ENCODE measurements at places on chromosomes 7 and 10. TPM values are rescaled to one million over a fixed set of nuclear protein-coding genes. Genes with fewer than 3 reads are reported as not detected.

- H3K36me3 ChIP-seq, result no peaks in the 10 kb centered on the region
- H3K27me3 ChIP-seq, result no peaks in the 10 kb centered on the region
- no peak overlapping the region for H3K27ac ChIP-seq
Measured at GRCh38 chr10:34801097-34801733, 13.9 kb downstream of the PARD3 start.

The TMEM130 gene
- 1.5 TPM for total RNA-seq

GRCh38 chr7:2633538-2634266 lies 1.9 kb downstream of the TTYH3 start:
- H3K36me3 ChIP-seq, result no peaks in the 10 kb centered on the region
- H3K27me3 ChIP-seq, result no peaks in the 10 kb centered on the region
- peak overlapping the region; percentile 81 for H3K27ac ChIP-seq
- peak overlapping the region; percentile 89 for H3K4me3 ChIP-seq
- no peak for DNase-seq
- peaks cover 12% of the 10 kb centered on the region for H3K4me1 ChIP-seq

DNA sequence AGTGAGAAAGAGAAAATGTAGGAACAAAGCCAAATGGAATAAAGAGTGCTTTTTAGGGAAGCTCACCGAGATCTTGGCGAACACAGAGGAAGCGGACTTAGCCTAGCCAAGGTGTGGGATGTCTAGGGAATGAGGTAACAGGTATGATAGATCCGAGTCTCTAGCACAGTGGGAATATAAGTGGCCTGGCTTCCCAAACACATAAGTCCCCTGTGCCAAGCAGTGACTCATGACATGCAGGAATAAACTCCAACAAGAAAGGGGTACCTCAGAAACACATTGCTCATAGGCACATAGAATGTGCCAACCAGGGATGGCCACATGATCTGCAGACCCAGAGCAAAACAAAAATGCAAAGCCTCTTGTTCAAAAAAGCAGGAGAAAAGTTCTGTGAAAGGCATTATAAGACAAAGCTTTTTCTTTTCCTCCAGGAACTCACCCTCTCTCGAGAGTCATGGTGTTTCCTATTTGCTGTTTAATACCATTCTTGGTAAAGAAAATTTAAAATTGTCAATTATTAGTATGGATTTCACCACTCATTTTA lies 542.5 kb downstream of the GATA3 start:
- H3K4me3 ChIP-seq, result no peak overlapping the region
- H3K27me3 ChIP-seq, result no peaks in the 10 kb centered on the region
- H3K36me3 ChIP-seq, result no peaks in the 10 kb centered on the region
- H3K27ac ChIP-seq, result no peak overlapping the region

The MYL10 gene
- total RNA-seq, result not detected

- H3K36me3 ChIP-seq, result no peaks in the 10 kb centered on the region
- H3K27ac ChIP-seq, result no peak overlapping the region
- no peak for DNase-seq
- H3K27me3 ChIP-seq, result no peaks in the 10 kb centered on the region
- no peak overlapping the region for H3K4me3 ChIP-seq
Measured at GRCh38 chr10:89002226-89002978, 11.8 kb downstream of the FAS start.

- no peaks in the 10 kb centered on the region for H3K36me3 ChIP-seq
- no peak overlapping the region for H3K27ac ChIP-seq
- H3K4me3 ChIP-seq, result no peak overlapping the region
- no peaks in the 10 kb centered on the region for H3K4me1 ChIP-seq
Measured at GRCh38 chr7:15647309-15647708, 39.2 kb downstream of the MEOX2 start.

DNA sequence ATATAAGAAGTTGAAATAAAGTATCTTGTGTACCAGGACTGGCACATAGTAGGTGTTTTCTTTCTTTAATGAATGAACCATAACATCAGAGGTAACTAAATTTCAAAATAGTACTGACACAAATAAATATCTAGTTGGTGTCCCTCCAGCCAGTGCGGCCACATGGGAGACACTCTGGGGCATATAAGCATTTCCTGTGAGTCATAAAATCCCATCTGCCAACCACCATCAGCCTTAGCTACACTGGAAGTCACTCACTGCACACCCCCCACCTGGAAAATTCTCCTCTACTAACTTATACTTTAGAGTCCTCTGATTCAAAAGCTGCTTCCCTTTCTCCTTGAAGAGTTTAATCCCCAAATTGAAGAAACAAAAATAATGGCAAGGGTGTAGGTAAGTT lies 32.5 kb downstream of the DYDC1 start:
- no peaks in the 10 kb centered on the region for H3K4me1 ChIP-seq
- no peaks in the 10 kb centered on the region for H3K27me3 ChIP-seq
- no peaks in the 10 kb centered on the region for H3K36me3 ChIP-seq
- no peak overlapping the region for H3K27ac ChIP-seq
- H3K4me3 ChIP-seq, result no peak overlapping the region

DNA sequence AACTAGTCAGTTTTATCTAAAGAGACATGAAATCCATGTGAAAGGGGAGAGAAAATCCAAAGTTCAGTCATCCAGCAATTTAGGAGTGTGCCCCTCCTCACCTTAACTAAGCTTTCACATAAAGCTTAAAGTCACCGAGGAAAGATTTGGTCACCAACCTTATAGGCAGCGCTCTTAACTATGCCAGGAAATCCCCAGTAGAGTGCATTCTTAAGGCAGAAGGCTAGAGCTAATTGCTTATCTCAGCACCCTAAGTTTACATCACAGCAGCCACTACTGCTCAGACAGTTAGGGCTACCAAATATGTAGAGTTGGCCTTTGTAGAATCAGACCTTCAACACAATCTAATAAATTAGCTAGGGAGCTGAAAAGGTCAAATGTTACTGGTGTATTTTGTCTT lies 47.9 kb downstream of the MTPN start:
- H3K4me1 ChIP-seq, result no peaks in the 10 kb centered on the region
- H3K27me3 ChIP-seq, result no peaks in the 10 kb centered on the region
- no peak overlapping the region for H3K4me3 ChIP-seq
- DNase-seq, result no peak

GRCh38 chr7:35909870-35910357 lies 109.1 kb downstream of the SEPTIN7 start:
- no peak overlapping the region for H3K27ac ChIP-seq
- H3K27me3 ChIP-seq, result no peaks in the 10 kb centered on the region
- no peaks in the 10 kb centered on the region for H3K4me1 ChIP-seq
- no peak for DNase-seq
- H3K36me3 ChIP-seq, result no peaks in the 10 kb centered on the region

- no peaks in the 10 kb centered on the region for H3K27me3 ChIP-seq
- H3K4me3 ChIP-seq, result no peak overlapping the region
- H3K27ac ChIP-seq, result no peak overlapping the region
- no peak for DNase-seq
Measured at GRCh38 chr10:18523025-18523424, 128.4 kb downstream of the NSUN6 start.

The LRMDA gene
- 5.2 TPM for total RNA-seq

GRCh38 chr7:111678281-111678680 lies 116.0 kb upstream of the IMMP2L start:
- H3K36me3 ChIP-seq, result no peaks in the 10 kb centered on the region
- H3K27ac ChIP-seq, result no peak overlapping the region
- no peak overlapping the region for H3K4me3 ChIP-seq
- no peak for DNase-seq

- H3K27me3 ChIP-seq, result no peaks in the 10 kb centered on the region
- H3K4me3 ChIP-seq, result no peak overlapping the region
Measured at GRCh38 chr10:80493522-80494051, 39.5 kb downstream of the TSPAN14 start.

DNA sequence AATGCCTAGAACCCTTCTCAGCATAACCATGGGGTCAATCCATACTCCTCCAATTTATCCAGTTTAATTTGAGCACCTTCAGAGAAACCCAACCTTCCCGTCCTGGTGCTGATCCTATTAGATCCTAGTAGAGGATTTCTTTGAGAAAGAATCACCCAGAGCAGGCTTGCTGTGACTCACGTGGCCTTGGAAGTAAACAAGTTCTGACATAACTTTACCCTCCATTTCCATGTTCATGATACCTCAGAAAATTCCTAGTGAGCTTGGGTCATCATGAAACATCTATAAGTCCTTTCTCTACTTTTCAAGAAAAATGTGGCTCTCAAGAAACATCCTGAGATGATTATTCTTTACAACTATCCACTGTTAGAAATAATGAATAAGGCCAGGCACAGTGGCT lies 71.7 kb downstream of the PRLHR start:
- no peak overlapping the region for H3K4me3 ChIP-seq
- no peak for DNase-seq
- H3K27me3 ChIP-seq, result no peaks in the 10 kb centered on the region
- H3K36me3 ChIP-seq, result no peaks in the 10 kb centered on the region
- H3K27ac ChIP-seq, result no peak overlapping the region

The CDHR1 gene
- total RNA-seq, result 99.3 TPM

DNA sequence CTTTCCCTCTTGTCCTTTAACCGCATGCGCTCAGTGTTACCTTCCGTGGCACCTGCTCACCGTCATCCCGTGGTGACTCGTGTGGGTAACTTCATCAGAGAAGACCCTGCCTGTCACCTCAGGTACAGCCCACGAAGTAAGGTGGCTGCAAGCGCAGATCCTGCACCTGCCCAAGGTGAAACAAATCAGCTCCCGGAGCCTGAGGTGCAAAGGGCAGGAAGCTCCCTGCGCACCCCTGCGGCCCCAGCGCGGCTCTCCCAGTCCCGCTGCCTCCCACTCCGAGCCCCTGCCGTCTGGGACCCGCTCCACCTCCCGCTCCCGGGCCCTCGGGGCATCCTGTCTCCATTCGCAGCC lies 110.9 kb upstream of the LANCL2 start:
- H3K4me3 ChIP-seq, result peak overlapping the region; percentile 61
- H3K27ac ChIP-seq, result no peak overlapping the region
- peaks cover 4% of the 10 kb centered on the region for H3K27me3 ChIP-seq
- no peaks in the 10 kb centered on the region for H3K36me3 ChIP-seq

GRCh38 chr10:73644015-73644743 lies 2.9 kb upstream of the MYOZ1 start:
- no peaks in the 10 kb centered on the region for H3K36me3 ChIP-seq
- no peak overlapping the region for H3K4me3 ChIP-seq
- DNase-seq, result peak; percentile 59
- H3K27me3 ChIP-seq, result no peaks in the 10 kb centered on the region
- no peak overlapping the region for H3K27ac ChIP-seq
- peaks cover 4% of the 10 kb centered on the region for H3K4me1 ChIP-seq

DNA sequence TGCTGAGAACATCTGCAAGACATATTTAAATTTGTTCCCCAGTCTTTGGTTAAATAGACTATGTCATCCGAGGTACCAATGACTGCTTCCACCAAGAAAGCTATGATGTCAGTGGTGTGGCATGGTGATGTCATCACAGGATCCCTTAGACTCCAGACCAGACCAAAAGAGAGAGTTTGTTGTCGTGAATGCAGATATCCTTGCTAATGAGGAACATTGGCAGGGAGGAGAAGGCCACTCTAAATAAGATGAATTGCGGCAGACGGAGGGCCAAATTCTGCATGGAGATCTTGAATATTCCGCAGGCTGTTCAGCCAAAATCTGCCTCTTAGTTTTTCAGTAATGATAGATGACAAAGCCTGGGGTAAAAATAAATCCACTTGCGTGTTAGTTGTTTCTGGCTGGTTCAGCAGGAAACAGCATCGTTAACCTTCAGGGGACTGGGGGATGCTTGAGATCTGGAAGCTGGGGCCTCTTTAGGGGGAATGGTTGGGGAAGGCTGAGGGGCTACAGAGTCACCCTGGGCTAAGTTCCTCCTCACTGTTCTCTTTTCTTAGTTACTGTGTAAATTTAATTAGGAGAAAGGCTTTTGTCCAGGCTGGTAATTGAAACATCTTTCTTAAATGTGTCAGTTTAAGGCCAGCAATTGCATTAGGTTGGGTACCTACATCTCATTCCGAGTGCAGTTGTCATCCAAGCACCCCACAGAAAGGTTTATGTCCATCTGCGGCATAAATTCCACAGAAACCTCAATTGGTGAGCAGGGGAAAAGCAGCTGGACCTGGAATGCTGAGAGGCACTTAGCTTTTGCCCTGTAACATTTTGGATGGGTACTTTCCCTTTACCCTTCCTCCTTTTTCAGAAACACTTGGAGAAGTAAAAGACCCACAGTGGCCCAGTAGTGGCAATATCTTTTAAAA lies 11.6 kb upstream of the CAMK1D start:
- H3K27me3 ChIP-seq, result no peaks in the 10 kb centered on the region
- no peak for DNase-seq
- H3K27ac ChIP-seq, result no peak overlapping the region

GRCh38 chr10:87913156-87913921 lies 49.9 kb downstream of the PTEN start:
- H3K27me3 ChIP-seq, result no peaks in the 10 kb centered on the region
- no peaks in the 10 kb centered on the region for H3K4me1 ChIP-seq
- H3K36me3 ChIP-seq, result no peaks in the 10 kb centered on the region
- no peak overlapping the region for H3K4me3 ChIP-seq
- no peak overlapping the region for H3K27ac ChIP-seq

The ARHGEF35 gene
- 14.0 TPM for total RNA-seq

DNA sequence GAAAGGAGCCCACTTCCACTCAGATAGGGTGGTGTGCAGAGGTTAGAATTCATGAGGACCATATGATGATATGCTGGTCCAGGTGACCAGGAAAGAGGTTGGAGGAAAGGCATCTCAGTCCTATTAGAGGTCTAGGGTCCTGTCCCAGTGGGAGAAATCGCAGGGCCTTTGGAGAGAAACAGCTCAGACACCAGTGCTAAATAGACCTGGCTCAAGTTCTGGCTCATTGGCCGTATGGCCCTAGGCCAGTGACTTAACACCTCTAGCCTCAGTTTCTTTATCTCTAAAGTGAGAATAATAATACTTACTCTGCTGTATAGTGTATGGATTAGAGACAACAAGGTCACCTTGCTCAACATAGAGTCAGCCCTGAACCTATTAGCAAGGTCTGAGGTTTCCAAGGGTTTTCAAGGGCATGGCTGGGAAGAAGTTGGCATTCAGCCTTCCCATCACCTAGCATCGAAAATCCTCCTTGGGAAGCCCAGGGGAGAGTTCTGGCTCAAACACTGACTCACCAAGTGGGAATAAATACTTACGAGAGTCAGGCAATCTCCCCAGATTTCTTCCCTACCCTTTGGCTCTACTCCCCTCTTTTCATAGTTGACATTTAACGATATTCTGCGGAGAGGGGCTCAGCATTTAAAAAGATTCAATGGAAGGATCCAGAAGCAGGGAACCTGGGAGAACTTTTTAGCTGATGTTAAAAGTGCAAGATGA lies 473.1 kb upstream of the PODXL start:
- H3K27me3 ChIP-seq, result no peaks in the 10 kb centered on the region
- H3K36me3 ChIP-seq, result no peaks in the 10 kb centered on the region
- no peak for DNase-seq
- H3K27ac ChIP-seq, result no peak overlapping the region

- H3K4me1 ChIP-seq, result peaks cover 40% of the 10 kb centered on the region
- DNase-seq, result no peak
Measured at GRCh38 chr10:80167471-80168161, 35.1 kb downstream of the PLAC9 start.

DNA sequence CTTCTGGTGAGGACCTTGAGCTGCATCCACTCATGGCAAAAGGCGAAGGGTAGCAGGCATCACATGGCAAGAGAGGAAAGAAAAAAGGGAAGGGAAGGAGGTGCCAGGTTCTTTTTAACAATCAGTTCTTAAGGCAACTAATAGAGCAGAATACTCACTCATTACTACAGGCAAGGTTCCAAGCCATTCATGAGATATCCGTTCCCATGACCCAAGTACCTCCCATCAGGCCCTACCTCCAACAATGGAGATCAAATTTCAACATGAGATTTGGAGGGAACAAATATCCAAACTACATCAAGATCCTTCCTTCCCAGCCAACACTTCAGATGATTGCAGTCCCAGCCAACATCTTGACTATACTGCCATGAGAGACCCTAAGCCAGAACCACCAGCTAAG lies 38.9 kb upstream of the YAE1 start:
- H3K4me1 ChIP-seq, result no peaks in the 10 kb centered on the region
- DNase-seq, result no peak
- H3K27me3 ChIP-seq, result no peaks in the 10 kb centered on the region

- H3K27ac ChIP-seq, result no peak overlapping the region
- no peak for DNase-seq
- H3K4me1 ChIP-seq, result no peaks in the 10 kb centered on the region
- no peak overlapping the region for H3K4me3 ChIP-seq
- no peaks in the 10 kb centered on the region for H3K27me3 ChIP-seq
Measured at GRCh38 chr10:110717781-110718589, 73.8 kb downstream of the RBM20 start.
